ENCODE measurements at places on chromosomes 11 and 22.

DNA sequence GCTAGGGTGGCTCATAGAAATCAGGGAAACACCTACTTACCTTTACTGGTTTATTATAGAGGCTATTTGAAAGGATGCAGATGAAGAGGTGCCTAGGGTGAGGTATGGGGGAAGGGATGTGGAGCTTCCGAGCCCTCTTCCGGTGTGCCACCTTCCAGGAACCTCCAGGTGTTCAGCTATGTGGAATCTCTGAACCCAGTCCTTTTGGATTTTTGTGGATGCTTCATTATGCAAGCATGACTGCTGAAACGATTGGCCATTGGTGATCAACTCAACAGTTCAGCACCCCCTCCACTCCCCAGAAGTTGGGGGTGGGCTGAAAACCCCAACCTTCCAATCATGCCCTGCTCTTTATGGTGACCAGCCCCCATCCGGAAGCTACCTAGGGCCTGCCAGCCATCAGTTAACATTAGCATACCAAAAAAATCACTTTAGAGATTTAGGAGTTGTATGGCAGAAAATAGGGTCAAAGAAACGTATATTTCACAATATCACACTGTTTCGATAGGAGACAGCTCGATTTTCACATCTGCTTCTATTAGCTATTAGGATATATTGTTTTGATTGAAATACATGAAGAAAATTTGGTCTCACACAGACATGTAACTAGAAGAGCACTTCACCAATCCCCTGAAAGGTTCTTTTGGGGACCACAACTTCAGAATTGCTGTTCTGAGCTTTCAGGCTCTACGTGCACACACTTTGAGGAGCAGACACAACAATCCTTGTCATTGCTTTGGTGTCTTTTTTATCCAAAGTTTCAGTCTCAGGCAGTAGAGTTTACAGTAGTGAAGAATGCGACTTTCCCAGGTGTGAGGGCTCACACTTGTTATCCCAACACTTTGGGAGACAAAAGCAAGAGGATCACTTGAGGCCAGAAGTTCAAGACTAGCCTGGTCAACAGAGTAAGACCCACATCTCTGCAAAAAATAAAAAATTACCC, 3.3 kb upstream of the POLR2G start:
- DNase-seq = no peak

DNA sequence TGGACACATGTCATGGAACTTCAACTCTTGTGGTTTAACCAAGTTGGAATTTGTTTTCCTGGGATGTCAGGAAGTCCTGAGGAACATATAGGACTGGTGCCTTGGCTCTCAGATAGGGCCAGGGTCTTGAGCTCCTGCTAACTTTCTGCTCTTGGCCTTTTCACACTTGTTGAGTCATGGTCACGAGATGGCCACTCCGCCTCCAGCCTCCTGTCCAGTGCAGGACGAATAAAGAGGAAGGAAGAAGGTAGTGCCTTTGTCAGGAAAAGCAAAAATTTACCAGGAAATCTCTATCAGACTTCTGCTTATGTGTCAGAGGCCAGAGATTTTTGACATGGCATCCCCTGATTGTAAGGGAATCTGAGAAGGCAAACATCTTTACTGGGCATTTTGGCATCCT, 89.1 kb upstream of the ARHGAP20 start:
- DNase-seq = no peak

GRCh38 chr11:72338741-72339140, 94.8 kb upstream of the PHOX2A start:
- no peak for DNase-seq

GRCh38 chr11:86255896-86256295, 11.3 kb downstream of the EED start:
- DNase-seq = no peak

DNA sequence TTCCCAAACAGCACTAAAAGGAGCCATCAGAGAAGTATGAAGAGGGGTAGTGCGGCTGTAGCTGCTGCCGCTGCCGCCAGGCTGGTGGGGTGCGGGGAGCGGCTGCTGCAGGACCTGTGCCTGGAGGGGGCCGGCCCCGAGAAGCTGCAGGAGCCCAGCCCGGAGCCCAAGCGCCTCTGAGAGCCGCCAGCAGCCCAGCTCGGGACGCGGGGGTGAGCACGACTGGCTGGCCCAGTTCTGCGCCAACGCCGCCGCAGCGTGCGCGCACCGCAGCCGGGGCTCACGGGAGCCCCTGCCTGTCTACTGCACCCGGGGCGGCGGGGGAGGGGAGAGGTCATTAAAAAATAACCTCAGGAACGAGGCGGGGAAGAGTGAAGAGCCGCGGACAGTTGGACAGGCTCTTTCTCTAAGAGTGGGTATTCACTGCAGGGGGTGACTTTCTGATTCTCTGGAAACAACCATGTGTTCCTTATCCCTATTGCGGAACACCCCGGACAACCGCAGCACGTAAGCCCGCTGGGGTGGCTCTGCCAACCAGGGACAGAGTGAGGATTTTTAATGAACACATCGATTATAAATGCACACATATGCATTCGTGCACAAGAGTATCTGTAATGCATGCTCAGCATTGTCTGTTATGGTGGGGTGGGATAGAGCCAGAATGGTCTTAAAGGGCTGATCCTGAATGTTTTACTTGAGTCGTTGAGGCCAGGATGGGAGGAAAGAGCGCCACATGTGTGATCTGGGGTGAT, 453 bp downstream of the GAS2 start:
- no peak for DNase-seq

DNA sequence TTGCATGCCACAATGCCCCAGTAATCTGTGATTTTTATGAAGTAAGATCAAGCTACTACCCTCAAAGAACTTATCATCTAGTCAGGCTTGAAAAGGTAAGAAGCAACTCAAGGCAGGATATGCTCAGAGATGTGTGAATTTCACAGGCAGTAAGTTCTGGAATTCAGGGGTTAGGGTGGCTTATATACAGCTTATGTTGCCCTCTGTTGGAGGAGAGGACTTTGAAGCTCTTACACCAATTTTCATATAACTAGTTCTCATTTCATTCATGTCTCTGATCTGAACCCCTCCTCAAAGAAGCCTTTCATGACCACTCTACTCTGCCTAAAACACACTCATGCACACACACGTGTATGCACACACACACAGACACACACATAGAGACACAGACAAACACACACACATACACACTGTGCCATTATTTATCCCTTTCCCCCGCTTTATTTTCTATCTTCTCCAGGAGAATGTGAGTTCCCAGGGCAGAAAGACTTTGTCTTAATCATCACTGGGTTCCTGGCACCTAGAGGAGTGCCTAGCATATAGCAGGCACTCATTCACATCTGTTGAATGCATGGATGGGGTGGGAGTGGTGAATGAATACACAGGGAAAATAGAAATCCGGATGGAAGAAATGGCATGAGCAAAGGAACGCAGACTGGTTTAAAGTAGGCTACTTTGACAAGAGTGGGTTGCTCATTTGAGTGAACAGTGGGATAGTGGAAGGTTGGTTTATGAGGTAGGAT, 220.7 kb upstream of the ZBED5 start:
- DNase-seq = no peak

GRCh38 chr11:119341222-119342022, 739 bp upstream of the C1QTNF5 start:
- no peak for DNase-seq

- DNase-seq = no peak
Measured at GRCh38 chr22:44020981-44021380, 3.1 kb upstream of the PARVB start.

DNA sequence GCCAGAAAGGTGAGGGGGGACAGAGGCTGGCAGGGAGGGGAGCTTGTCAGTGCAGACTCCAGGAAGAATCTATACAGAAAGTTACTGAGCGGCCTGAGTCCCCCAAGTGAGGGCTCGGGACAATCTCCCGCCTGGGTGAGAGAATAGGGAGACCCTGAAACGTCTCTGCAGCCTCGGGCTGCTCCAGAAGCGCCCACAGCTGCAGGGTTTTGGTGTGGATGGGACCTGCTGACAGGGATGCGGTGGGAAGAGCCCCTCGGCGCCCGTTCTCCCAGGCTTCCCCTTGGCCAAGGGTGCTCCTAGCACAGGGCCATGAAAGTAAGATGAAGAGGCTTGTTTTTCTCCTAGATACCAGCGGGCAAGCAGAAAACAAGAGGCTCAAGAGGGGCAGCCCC, 743 bp upstream of the RCE1 start:
- no peak for DNase-seq

- DNase-seq = no peak
Measured at GRCh38 chr11:75346912-75347647, 4.4 kb downstream of the ARRB1 start.

- DNase-seq = no peak
Measured at GRCh38 chr11:72334651-72335050, 90.7 kb upstream of the PHOX2A start.

DNA sequence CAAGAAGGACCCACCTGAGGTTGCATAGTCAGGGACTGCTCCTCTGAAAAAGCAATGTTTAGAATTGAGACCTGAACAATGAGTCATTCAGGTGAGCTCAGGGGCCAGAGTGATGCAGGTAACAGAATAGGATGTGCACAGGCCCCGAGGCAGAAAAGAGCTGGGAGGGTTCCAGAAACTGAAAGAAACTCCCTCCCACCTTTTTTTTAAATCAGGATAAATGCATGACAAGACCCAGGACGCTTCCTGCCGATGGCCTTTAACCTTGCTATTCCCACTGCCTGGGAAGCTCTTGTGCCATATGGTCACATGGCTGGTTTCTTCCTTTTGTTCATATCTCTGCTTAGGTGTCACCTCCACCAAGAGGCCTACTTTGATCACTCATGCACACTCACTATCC, 214.2 kb upstream of the ZBED5 start:
- DNase-seq = no peak
